NCI-H2029 treated with DMSO at 0.1 percent for 48 hours (cell line): ENCODE measurements at places on chromosomes 16 and 17.

- no peak for DNase-seq
Measured at GRCh38 chr16:89785523-89786155, 30.8 kb downstream of the FANCA start.

DNA sequence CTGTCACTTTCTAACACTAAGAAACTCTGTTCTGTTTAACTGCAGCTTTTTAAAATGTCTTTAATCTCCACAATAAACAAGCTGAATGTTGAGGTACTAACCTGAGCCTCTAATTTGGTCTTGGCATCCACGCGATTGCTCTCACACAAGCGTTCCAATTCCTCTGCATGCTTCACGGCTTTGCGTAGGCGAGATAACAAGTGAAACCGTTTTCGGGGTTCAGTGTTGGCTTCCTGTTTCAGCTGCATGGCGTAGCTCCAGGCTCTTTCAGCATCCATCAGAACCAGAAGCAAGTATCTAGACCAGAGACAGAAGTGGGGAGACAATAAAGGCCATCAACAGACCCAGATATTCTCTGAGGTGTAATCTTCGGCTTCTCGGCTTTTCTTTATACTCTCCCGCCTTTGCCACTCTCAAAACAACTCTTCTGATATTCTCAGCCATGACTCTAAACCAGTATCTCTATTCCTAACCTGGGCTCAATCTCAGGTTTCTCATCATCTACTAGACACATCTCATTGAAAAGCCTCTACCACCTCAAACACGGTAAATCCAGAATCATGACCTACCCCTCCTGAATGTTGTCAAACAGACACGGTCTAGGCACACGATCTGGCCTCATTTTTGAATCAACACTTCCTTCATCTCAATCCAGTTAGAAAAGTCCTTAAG is 8.3 kb downstream of the SRP68 start:
- DNase-seq, result no peak

- DNase-seq, result no peak
Measured at GRCh38 chr17:48067245-48067644, 19.1 kb downstream of the NFE2L1 start.

DNA sequence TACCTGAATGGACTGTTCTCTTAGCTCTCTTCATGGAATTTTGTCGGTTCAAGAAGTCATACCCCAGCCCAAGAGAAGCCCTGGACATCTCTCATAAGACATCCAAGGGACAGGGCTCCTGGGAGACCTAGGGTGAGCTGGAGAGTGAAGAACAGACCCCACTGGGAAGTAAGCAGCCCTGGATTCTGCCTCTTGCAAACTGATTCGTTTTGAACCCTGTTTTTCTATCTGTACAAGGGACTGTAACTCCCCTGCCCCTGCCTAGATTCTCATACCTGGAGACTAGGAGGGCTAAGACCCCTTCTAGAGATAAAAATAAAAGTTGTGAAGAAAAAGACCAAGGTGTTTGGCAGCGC is 449 bp downstream of the CCL3L1 start:
- DNase-seq, result no peak

- DNase-seq, result no peak
Measured at GRCh38 chr16:20940871-20941635, 40.5 kb downstream of the LYRM1 start.

- DNase-seq, result no peak
Measured at GRCh38 chr17:41919165-41919817, 540 bp upstream of the ACLY start.

DNA sequence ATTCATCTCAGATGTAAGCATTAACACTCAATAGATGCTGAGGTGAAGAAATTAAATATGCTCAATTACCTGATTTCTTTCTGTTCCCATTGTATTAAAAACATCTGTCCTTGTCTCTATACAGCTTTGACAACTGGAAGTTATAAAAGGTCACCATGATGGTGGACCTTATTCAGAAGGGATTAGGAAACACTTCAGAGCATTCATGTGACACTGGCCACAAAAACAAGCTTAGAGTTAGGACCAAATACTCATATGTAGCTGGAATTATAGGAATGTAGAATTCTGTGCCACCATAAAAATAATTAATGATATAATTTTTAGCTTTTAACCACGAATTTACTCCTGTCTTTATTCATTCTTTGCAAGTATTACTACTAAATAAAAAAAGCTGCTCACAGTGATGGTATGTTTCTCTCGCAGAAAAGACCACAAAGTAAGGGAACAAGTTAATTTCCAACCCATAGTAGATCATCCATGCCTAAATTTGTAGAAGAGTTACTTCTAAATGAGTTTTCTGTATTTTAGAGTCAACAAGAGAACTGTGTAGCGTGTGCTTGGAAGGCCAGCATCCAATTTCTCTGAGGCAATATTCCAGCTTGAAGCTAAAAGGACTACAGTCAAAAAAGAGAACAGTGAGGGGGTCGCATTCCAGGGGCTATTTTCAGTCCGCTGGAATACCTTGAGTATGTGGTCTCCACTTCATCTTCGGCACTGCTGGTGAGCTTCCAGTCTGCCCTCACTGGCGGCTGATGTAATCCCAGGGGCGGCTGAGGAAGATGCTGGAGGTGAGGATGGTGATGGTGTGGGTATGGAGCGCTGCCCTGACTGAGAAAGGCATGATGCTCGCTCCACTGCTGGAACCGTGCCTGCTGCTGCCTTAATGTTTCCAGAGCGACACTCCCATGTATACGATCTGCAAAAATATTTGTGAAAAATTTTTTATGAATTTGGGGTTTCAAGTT is 63.7 kb downstream of the CACNG1 start:
- no peak for DNase-seq

GRCh38 chr17:3693829-3694231 is 2.1 kb downstream of the P2RX5 start:
- DNase-seq, result no peak

- DNase-seq, result peak; percentile 42
Measured at GRCh38 chr16:1983544-1984346, at the start of gene GFER. Gene GFER, plus strand, starts transcription at chr16:1984193. Its CDS starts 26 bp downstream, at chr16:1984219.
